Stimulated activated CD8-positive, alpha-beta memory T cell treated with anti-CD3 and anti-CD28 coated beads, Interleukin-15, amount 100 ng/mL, for 24 hours (primary cell): ENCODE measurements at places on chromosomes 7 and 10.

DNA sequence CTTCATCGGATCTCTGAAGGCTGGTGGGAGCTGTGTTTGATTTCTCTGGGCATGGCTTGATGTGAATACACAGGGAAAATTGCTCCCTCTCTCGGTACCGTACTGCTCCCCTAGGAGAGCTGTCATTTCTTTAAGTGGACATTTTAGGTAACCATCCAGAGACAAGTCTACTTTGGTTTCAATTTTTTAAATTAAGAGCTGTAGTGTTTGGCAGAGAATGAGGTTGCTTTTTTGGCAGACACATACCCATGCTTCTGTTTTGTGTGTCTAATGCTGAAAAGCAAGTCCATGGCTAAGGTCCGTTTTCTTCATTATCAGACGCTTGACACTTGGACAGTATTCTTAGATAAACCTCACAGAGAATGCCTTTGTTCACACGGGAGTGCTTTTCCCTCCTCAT, 61.3 kb upstream of the TRIL start:
- DNase-seq = no peak

GRCh38 chr7:69256634-69257081, 341.6 kb upstream of the AUTS2 start:
- no peak for DNase-seq

DNA sequence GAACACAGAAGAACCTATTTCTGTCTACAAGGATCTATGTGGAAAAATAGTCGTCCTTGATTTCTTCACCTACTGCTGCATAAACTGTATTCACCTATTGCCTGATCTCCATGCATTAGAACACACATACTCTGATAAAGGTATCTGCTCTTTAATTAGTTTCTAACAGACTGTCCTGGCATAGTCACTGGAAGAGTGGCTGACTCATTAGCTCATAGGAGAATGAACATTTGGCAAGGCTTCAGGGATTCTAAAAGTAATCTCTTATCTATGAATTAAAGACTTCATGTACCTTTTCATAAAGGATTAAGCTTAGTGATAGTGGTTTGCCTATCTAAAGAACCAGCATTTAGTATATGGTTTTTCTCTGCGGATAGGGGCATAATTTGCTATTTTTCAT, 4.1 kb downstream of the NHLRC2 start:
- DNase-seq = no peak

- no peak for DNase-seq
Measured at GRCh38 chr10:73588656-73589055, 2.5 kb downstream of the USP54 start.

DNA sequence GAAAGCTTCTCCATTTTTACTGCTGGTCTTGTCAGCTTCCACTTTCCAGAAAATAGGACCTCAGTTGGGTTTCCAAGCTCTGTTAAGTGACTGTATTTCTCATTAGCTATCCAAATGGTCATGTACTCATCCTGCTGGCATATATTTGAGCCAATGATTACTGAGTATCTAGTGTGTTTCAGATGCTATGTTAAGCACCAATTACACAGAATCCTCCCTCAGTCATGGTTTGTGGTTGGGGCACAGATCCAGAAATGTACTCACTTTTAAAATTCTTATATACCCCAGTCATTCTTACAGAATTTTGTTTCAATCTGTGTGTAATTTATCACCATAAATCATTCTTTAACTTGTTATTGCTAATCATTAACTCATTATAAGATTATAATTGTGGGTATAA, 362.3 kb upstream of the MTPN start:
- DNase-seq = no peak

- no peak for DNase-seq
Measured at GRCh38 chr10:20835335-20835734, 61.8 kb downstream of the NEBL start.
